ENCODE measurements at places on chromosomes 12 and 14.

DNA sequence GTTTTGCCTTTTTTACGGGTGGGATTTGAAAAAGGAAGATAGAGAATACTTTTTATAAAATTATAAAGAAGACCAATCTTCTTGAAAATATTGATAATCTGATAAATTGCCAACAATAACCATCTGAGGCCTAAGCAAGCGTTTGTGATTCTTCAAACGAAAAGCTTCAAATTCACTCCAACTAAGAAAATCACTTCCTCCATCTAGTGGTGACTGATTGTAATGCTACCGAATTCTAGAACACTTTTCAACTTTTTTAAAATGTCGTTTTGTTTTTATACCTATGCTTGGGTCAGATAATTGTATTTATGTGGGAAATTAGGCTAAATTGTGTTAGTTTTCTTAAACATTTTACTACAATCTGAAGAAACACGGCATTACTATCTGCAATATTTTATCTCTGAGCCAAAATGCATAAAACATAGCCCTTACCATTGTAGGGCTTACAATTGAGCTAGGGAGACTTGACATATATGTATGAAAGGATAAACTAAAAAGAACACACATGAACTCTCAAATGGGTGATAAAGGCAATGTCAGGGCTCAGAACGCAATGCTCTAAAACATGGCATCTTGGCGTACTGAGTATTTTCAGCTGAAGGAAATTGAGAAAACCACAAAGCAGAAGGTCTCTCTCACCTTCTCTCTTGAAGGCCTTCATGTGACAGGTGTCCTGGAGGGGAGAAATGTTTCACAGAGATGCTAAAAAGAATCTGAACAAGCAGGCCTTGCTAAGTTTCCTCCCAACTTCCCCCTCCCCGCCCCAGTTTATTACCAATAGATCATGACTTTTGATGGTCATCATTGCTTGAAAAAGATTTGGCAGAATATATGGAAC is 36.8 kb upstream of the G2E3 start:
- no peak for DNase-seq

DNA sequence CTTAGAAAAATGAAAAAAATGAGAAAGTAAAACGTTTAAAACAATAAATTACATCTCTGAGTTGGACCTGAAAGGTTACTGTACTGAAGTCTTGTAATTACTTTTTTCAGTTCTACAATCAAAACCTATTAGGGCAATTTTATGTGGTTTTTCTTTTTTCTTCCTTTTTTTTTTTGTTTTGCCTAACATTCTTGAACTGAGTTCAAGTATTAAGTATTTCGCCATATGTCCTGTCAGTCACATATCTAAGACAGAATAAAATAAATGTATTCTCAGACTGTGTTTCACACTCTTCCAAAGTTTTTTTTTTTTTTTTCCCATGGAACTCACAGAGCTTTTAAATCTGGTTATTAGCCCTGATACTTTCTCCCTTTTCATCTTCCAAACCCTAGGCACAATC is 172.0 kb downstream of the BCAT1 start:
- no peak for DNase-seq

- DNase-seq, result peak; percentile 49
Observed at GRCh38 chr14:51650716-51651387, 858 bp upstream of the FRMD6 start.

- DNase-seq, result no peak
Observed at GRCh38 chr14:56581041-56581727, 1.6 kb downstream of the TMEM260 start.

- DNase-seq, result peak; percentile 31
Observed at GRCh38 chr14:100769035-100769939, 42.6 kb downstream of the DLK1 start.

Data from Right ventricle myocardium superior (tissue), 1 donor.